ENCODE measurements at places on chromosomes 4 and X.
A peak's percentile ranks its signal among the peaks of the same experiment; 100 is the strongest.

DNA sequence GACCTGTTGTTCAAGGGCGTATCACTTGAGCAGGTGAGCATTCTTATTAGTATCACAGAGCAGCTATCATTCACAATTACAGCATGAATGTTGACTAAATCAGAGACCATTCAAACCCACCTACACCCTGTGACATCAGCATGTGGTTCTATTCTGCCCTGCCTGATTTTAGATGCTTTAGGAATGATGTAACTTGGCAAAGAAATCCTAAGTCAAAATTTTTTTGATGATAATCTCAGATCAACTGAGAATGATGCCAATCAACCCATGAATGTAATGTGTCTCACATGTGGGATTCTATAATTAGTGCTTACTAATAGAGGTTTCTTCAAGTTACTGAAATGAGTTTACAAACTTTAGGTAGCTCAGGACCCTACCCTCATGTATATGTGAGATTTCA, 13.4 kb upstream of the CHIC2 start:
- no peak for DNase-seq

GRCh38 chr4:15665753-15666365, 10.7 kb upstream of the FBXL5 start:
- DNase-seq: no peak

GRCh38 chr4:67522851-67523671, 22.2 kb downstream of the CENPC start:
- no peak for DNase-seq

DNA sequence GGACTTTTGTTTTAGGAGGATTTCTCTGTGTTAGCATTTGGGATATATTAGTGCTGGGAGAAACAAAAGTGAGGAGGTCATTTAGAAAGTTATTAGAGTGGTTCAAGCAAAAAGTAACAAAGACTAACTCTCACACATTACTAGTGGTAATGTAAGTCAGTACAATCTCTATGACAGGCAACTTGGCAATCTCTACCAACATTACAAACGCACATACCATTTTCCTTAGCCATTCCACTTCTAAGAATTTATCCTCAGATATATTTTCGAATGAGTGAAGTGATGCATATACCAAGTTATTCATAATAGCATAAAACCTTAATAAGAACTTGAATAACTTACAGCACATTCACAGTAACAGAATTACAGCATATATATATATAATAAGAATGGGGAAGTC, 146.2 kb downstream of the PRSS12 start:
- no peak for DNase-seq

DNA sequence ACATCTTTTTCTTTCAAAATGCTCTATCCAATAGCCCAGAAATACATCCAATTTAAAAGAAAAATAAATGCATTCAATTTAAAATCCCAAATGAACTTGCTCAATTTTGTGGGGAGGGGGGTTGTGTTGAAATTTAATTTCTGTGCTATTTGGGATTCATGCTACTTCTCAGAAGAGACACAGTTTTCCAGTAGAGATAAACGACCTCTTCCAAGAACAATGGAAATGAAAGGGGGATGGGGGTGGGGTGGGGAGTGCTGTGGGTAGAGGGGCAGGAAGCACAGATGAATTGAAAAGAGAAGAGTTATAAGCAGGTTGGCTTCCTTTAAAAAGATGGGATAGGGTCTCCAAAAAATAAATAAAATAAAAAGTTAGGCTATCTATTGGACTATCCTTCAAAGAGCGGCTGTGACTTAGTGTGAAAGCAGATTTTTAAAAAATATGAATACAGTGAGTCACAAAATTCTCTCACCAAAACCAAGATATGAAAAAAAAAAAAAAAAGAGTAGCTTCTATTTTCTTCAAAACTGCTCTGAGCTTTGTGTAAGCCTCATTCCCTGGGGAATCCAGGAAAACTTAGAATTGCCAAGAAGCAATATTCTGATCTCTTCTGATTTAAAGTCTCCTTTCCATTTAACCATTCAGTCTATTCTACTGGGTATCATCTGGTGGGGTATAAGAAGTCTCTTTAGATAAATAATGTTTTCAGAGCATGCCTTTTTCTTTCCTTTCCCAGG, 324.3 kb downstream of the PTTG2 start:
- no peak for DNase-seq

- no peak for DNase-seq
These were observed 66.8 kb downstream of the SLC2A9 start for GRCh38 chr4:9954468-9954867.

GRCh38 chrX:18701621-18702361, 5.7 kb upstream of the PPEF1 start:
- no peak for DNase-seq

- DNase-seq: no peak
These were observed 87.3 kb downstream of the CAMK2D start for GRCh38 chr4:113674251-113674650.

GRCh38 chr4:79848329-79848728, 224.7 kb downstream of the ANTXR2 start:
- DNase-seq: no peak

- no peak for DNase-seq
These were observed 161.9 kb downstream of the TLL1 start for GRCh38 chr4:166034965-166035364.

DNA sequence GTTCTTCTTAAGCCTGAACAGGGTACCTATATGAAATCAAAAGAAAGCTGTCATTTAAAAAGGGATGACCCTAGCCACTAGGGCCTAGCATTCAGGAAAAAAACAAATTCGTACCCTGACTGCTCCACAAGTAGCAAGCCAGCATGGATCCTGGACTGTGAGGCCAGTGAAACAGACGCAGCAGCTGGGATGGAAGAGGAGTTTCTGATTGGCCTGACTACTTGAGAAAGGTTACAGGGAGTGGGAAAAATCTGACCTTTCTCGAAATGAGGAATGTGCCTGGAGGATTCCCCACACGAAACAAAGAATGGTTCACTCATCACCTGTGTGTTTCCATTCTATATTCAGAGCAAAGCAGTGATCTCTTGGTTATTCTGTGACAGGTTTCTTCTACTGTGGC, 87.6 kb upstream of the JADE1 start:
- no peak for DNase-seq

GRCh38 chr4:8649631-8650361, 57.2 kb downstream of the CPZ start:
- no peak for DNase-seq

GRCh38 chrX:109716431-109717028, 16.5 kb downstream of the ACSL4 start:
- DNase-seq: no peak

GRCh38 chrX:35458142-35458541, 340.0 kb upstream of the MAGEB16 start:
- no peak for DNase-seq

GRCh38 chr4:122921971-122922876, at the start of gene NUDT6:
Gene NUDT6, minus strand, starts transcription at chr4:122922597. Its CDS starts 25 bp downstream, at chr4:122922572.
- DNase-seq: peak; percentile 66

GRCh38 chr4:106358899-106359298, 9.7 kb downstream of the GIMD1 start:
- DNase-seq: no peak

- DNase-seq: no peak
These were observed 1.1 kb upstream of the CLDN24 start for GRCh38 chr4:183323295-183323694.

GRCh38 chr4:42339935-42340406, 57.3 kb upstream of the SHISA3 start:
- no peak for DNase-seq

GRCh38 chrX:9240956-9241355, 207.0 kb upstream of the FAM9B start:
- no peak for DNase-seq

- no peak for DNase-seq
These were observed 626.8 kb downstream of the TLL1 start for GRCh38 chr4:166499820-166500219.

GRCh38 chr4:2292646-2293108, 30.8 kb upstream of the MXD4 start:
- DNase-seq: no peak

- no peak for DNase-seq
These were observed 52.8 kb upstream of the CCDC149 start for GRCh38 chr4:24965627-24966026.

DNA sequence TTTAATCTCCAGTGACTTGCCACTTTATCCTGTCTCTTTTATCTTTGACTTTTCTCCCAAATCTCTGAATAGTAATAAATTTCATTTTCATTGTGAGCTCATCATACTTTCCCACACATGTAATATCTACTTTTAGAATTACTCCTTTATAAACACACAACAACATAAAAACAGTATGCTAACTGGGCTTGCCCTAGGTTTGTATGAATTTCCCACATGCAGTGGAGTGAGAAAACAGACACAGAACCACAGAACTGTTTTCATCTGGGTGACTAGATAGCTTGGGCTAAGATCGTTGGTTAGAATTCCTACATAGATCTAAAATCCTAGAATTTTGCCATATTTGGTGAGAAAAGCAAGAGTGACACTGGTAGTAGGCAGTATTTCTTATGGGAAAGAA, 409.5 kb downstream of the SPRY1 start:
- DNase-seq: no peak

GRCh38 chr4:134313591-134313990, 112.0 kb upstream of the PABPC4L start:
- no peak for DNase-seq

- no peak for DNase-seq
These were observed 17.3 kb downstream of the HTRA3 start for GRCh38 chr4:8286719-8287342.

DNA sequence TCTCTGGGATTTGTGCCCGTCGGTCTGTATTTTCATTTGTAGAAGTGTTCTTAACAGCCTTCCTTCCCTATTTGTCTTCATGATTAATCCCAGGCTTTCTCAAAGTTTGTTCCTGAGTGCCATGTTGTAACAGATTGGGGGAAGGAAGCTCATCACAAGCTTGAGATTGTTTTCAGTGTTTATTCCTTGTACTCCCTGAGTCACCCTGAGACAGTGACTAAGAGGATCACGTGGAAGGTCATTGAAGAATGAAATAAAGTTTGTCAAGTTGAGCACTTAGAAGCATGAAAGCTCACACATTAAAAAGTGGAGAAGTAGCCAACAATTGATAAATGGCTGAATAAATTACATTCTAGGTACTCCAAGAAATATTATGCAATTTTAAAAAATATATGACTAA, 153.5 kb upstream of the FAM241A start:
- DNase-seq: no peak

- DNase-seq: no peak
These were observed at the start of gene MAGEB1 for GRCh38 chrX:30246769-30247489. Gene MAGEB1, plus strand, starts transcription at chrX:30247146. Its CDS starts 3,348 bp downstream, at chrX:30250494.

- DNase-seq: peak; percentile 6
These were observed 201.3 kb downstream of the RBM46 start for GRCh38 chr4:154982187-154983047.

DNA sequence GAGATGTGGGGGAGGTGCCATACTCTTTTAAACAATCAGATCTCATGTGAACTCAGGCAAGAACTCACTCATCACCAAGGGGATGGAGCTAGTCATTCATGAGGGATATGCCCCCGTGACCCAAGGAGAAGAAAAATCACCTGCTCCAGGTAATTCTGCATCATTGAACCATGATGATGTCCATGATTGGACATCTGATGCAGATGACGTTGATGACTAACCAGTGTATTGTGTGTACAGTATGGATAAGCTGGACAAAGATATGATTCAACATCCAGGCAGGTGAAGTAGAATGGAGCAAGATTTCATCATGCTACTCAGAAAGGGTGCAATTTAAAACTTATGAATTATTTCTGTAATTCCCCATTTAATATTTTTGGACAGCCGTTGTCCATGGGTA, 286.4 kb upstream of the SMIM31 start:
- DNase-seq: no peak

DNA sequence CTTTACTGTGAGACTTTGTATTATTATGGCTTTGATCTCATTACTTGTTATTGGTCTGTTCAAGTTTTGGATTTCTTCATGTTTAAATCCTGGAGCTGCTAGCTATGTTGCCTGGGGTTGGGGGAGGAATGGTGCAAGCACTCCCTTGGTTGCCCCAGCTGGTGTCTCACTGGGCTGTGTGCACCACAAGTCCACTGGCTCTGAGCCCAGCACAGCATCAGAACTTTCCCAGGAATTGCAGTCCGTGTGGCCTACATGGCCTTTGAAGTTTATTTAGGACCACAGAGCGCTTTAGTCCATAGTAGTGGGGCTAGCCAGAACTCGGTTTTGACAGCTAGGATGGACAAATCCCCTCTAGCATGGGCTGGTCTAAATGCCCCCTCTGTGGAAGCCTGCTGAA, 278.8 kb upstream of the RPS6KA3 start:
- no peak for DNase-seq

- no peak for DNase-seq
These were observed 6.7 kb downstream of the TBL1X start for GRCh38 chrX:9471571-9471985.

- no peak for DNase-seq
These were observed 22.9 kb downstream of the ZFYVE28 start for GRCh38 chr4:2395584-2395983.

DNA sequence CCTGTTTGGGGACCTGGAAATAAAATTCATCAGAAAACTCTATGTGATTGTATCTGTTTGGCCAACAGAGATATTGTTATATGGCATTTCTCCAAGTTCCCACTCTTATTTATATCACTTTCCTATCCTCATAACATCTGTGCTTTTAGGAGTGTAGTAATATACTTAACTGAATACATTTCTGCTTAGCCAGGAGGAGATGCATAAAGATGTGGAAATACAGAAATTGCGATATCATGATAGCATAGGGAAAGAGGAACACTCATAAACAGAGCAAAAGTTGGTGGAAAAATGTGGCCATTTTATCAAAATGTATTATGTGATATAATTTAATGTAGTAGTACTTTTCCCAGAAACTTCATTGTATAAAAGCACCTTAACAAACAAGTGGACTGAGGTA, 46.1 kb upstream of the TSPAN7 start:
- DNase-seq: no peak

DNA sequence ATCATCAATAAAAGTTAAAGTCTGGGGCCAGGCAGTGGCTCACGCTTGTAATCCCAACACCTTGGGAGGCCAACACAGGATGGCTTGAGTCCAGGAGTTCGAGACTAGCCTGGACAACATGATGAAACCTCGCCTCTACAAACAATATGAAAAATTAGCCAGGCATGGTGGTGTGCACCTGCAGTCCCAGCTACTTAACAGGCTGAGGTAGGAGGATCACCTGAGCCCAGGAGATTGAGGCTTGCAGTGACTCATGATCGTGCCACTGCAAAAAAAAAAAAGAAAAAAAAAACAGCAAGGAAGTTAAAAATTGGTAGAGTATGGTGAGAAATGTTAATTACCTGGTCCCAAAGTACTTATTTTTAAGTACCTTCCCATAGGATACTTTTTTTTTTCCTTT, 27.5 kb downstream of the FBXW7 start:
- no peak for DNase-seq

DNA sequence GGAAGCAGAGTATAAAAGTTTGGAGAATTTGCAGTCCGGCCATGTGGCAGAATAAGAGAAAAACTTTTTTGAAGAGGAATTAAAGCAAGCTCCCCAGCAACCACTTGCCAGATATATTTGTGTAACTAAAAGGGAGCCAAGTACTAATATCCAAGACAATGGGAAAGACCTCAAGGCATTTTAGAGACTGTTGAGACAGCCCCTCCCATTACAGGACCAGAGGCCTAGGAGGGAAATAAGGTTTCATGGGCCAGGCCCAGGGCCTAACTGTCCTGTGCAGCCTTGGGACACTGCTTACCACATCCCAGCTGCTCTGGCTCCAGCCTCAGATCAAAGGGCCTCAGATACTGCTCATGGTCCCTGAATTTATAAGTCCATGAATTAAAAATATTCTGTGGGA, 659.4 kb downstream of the PCDH19 start:
- no peak for DNase-seq

- DNase-seq: no peak
These were observed 547.7 kb upstream of the DIPK2B start for GRCh38 chrX:45748369-45748774.

Data from hippocampal formation (tissue), 2 donors.